ENCODE measurements at places on chromosomes 6 and 20.

- DNase-seq, result no peak
Observed at GRCh38 chr6:55443238-55444134, 116.2 kb downstream of the GFRAL start.

- DNase-seq, result no peak
Observed at GRCh38 chr6:163408352-163408991, 6.0 kb upstream of the QKI start.

DNA sequence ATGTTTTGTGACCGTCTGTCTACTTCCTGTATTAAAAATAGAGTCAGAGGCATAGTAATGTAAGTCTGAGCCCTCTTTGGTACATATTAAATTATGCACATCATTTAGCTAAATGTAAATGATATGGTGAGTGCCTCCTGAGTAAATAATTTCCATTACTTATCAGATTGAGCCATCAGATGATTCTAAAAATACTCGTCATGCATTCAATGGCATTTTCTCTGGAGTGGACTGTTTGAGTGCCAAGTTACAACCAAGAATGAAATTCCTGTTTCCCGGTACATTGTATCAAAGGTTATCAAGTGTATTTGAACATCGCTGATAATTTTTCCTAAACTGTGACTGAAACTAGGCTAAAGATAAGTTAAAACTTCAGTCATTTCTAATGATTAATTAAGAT, 81.0 kb downstream of the AKAP7 start:
- no peak for DNase-seq

GRCh38 chr6:145733207-145733606, 2.1 kb downstream of the EPM2A start:
- DNase-seq, result no peak

- no peak for DNase-seq
Observed at GRCh38 chr20:8876366-8876765, 192.5 kb upstream of the PLCB4 start.

DNA sequence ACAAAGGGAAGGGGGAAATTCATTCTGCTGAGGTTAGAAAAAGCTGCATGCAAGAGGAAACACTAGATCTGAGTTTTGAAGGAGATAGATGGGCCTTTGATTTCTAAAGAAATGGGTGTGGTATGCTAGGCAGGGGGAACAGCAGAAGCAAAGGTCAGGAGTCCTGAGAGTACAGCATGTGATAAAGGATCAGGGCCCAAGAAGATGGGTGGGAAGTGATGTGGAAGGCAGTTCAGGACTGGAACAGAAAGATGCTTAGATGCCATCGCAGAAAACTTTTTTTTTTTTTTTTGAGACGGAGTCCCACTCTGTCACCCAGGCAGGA, 126.2 kb downstream of the ALDH8A1 start:
- DNase-seq, result no peak

GRCh38 chr6:39876826-39877225, 57.4 kb downstream of the MOCS1 start:
- no peak for DNase-seq

DNA sequence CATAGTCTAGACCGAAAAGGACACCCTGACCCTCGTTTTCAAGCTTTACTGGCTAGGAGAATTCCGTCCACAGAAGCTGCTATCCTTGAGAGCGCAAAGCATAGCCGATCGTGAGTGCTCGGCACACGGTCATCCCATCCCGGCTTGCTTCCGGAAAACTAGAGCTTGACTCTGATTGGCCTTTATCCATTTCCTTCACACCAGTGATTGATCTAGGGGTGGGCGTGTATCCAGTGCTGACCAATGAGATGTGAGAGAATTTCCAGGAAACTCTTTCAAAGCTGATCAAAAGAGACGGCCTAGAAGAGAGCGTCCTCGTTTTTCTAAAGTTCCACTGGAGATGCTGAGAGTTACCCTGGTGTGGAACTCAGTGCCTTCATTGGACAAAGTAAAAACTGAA, 41.0 kb upstream of the NFATC2 start:
- no peak for DNase-seq

- DNase-seq, result no peak
Observed at GRCh38 chr6:101404775-101405174, 11.3 kb downstream of the GRIK2 start.

- DNase-seq, result no peak
Observed at GRCh38 chr6:85580118-85580877, 13.4 kb downstream of the SNX14 start.

GRCh38 chr20:50517817-50518154, 7.6 kb downstream of the PTPN1 start:
- no peak for DNase-seq

DNA sequence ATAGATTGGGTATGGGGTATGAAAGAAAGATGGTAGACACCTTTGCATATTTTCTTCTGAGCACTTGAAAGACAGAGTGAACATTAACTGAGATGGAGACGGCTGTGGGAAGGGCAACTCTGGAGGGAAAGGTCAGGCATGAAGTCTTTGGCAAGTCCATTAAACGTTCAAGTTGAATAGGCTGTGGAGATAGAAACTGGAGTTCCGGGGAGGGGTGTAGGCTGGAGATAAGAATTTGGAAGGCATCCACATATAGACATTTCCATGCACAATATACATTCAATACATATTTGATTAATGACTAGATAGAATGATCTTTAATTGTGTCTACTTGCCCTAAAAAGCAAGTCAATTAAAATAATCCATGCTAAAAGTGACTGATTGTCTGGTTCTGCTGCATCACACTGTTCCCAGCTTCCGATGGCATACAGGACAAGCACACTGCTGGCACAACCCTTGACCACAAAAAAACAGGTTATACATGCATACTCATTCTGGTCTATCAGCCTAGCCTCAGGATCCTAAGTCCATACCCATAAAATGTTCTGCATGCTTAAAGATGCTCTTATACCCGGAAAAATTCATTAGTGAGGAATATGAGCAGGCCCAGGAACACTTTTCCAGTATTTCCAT, 1.9 kb upstream of the MYLK4 start:
- DNase-seq, result no peak

GRCh38 chr6:22366214-22366613, 69.4 kb upstream of the PRL start:
- DNase-seq, result no peak

DNA sequence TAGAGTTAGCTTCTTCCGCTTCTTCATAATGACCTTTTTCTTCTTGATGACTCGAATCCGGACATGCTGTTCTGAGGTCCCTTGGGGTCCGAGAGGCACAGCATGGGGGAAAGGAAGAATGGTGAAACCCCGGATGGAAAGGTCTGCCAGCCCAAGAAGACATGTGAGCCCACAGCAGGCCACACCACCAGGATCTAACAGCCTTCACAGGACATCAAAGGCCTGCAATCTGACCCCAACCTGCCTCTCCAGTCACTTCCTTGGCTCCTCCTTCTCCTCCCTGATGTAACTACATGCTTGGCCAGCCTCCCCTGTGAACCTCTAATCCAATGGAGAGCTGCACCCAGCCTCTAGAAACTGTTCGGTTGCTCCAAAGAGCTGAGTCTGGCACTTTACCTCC, 1.6 kb downstream of the CPXM1 start:
- DNase-seq, result no peak

GRCh38 chr6:19851241-19852089, 14.3 kb downstream of the ID4 start:
- no peak for DNase-seq

- no peak for DNase-seq
Observed at GRCh38 chr6:163380216-163380615, 34.3 kb upstream of the QKI start.

GRCh38 chr6:106975738-106976064, 1.2 kb upstream of the CD24 start:
- no peak for DNase-seq

DNA sequence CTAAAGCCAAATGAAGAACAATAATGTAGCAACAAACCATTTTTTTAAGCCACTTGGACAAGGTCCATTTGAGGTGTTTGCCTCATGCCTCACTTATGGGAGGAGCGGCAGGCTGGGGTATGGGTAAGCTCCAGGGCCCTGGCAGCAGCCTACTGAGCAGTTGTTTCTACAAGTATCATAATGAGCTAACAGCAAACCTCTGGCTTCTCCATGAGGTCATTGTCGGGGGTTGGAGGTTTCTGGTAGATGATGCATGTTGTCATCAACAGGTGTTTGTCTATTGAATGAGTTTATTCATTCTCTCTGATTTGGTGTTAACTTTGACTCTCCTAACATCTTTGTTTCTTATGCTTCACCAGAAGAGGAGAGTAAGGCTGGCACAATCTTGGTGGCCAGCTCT, 150.7 kb downstream of the TBC1D7 start:
- no peak for DNase-seq

GRCh38 chr6:110554966-110555460, 78.6 kb upstream of the SLC22A16 start:
- no peak for DNase-seq

DNA sequence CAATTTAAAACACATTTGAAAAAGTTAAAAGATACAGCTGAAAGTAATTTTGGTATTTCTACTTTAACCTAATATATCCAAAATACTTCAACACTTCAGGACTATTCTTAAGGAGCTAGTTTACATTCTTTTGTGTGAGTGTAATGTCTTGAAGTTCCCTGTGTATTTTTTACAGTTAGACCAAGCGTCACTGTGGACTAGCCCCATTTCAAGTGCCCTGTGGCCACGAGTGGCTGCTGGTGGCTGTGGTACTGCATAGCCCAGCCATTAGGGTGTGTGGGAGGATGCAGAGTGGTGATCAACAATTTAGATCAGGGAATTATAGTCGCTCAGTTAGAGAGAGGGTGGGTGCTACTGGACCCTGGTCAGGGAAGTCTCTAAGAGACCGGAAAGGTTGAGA, 869 bp upstream of the CST5 start:
- no peak for DNase-seq

GRCh38 chr20:4912380-4913142, 88.7 kb downstream of the SLC23A2 start:
- DNase-seq, result no peak

- DNase-seq, result no peak
Observed at GRCh38 chr20:22974354-22974753, 60.8 kb upstream of the SSTR4 start.

DNA sequence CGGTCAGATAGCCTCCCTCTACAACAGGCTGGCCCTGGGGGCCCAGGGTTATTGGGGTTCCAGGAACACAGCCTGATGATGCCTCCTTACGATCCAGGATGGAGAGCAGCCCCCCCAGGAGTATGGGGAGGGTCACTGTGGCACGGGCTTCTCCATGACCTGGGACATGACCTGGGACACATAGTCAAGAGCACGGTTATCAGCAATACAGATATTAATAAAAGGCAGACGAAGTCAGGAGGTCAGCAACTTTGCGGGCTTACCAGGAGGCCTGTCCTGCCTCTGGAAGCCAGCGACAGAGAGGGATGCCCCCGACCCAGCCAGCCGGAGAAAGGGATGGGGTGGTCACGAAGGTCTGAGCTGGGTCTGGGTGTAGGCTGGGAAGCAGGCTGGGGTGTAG, 795 bp downstream of the MMP24OS start:
- no peak for DNase-seq

GRCh38 chr20:62874964-62875344, 13.3 kb upstream of the TCFL5 start:
- no peak for DNase-seq

GRCh38 chr6:118871331-118871730, 22.6 kb upstream of the ASF1A start:
- DNase-seq, result no peak

- DNase-seq, result no peak
Observed at GRCh38 chr6:109186012-109186411, 90.7 kb downstream of the CEP57L1 start.

GRCh38 chr20:40980828-40981310, 47.8 kb upstream of the TOP1 start:
- DNase-seq, result no peak

DNA sequence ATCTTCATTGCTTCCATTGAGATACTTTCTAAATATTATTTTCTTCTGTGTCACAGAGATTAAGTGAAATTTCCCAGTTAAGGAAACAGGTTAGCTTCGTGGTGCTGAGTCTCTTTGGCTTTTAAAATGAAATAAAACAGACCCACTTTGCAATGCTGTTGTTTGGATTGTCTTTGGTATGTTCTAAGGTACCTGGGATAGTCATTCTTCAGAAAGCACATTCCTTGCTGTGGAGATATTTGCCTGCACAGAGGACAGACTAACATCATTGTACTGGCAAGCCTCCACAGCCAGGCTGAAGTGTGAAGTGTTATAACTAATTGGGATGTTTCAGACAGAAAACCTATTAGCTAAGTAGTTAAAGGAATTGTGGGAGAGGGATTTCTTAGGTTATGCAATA, 148.8 kb upstream of the EPHA7 start:
- DNase-seq, result no peak

GRCh38 chr20:64111841-64112641, 4.7 kb upstream of the NPBWR2 start:
- no peak for DNase-seq

DNA sequence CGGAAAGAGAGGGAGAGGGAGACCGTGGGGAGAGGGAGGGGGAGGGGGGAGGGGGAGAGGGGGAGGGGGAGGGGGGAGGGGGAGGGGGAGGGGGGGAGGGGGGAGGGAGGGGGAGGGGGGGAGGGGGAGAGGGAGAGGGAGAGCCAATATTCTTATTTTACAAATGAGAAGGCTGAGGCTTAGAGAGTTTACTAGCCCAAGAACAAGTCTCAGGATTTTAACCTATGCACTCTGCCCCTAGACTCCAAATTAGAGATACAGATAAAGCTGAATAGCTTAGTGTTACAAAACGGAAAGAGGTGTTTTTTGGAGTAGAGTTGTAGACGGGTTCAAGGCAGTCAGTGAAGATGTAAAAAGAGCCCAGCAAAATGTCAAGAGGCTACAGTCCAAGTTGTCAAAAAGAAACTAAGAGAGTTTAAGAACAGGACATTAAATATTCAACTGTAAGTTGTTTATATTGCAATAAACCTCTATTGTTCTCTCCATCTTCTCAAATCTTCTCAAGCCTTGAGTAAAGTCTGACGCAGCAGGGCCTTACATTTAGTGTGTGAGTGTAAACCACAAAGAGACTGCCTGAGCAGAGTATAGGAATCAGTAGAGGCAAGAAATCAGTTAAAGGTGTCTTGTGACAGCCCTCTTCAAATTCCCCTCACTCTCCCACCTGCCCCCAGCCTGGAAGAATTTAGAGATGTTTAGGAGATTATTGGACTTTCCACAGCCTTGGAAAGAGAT, 34.9 kb upstream of the AKIRIN2 start:
- no peak for DNase-seq

DNA sequence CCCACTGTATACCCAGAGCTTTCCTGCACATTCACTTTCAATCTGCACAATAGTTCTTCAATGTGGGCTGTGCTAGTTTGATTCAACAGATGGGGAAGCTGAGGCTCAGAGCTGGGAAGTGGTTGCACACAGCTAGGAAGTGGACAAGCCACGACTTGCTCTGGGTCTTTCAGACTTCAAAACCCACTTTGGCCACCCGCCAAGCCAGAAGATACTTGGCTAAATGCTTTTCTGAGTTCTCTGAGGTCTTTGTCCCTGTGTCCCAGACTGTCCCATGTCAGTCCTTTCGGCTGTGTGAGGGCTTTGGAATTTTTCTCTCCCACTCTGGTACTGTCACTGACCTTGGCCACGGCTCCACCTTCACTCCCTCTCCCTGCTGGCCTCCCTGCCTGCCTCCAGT, 10.6 kb downstream of the PDYN start:
- DNase-seq, result no peak

GRCh38 chr6:123804787-123805540, 1.3 kb downstream of the NKAIN2 start:
- DNase-seq, result no peak

All from activated gamma-delta T cell treated with Interleukin-2 at 50 U/mL for 16 hours (primary cell).